GM13976 (cell line): ENCODE measurements at places on chromosomes 2 and 18.

- no peak for DNase-seq
Observed at GRCh38 chr2:215707608-215708007, 271.7 kb upstream of the FN1 start.

GRCh38 chr18:74788657-74789056, 191.0 kb downstream of the ZNF407 start:
- DNase-seq: no peak

DNA sequence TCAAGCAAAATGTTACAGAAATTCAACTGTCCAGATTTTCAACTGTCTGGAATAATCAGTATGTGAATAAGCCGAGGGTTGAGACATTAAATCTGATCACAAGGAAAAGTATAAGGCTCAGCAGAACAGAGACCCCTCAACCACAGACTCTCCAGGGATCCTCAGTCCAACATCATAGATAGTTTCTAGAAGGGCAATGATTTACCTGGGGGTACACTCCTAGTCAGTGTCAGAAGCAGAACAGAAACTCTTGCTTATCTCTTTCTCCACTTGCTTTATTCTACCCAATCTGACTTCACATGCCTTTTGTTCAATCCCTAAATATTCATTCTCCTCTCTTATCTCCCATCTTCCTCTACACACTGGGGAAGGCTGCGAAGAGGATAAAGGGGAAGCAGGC, 36.4 kb downstream of the ICOS start:
- no peak for DNase-seq

DNA sequence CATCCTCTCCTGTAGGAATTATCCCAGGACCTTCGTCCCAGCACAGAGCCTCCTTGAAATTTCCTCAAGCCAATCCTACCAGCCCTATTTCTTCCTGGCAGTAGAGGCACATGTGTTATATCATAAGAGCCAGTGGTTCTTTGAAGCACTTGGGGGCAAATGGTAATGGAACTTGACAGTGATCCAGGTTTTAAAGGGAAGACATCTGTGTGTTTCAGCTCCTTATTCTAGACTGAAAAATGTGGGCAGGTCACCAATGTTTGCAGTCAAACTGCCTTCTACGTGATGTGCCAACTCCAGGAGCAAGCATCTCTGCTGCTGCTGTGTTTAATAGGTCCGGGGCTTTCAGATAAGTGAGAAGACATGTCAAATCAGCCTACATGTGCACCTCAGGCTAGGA, 157.1 kb downstream of the GALNT14 start:
- DNase-seq: no peak

GRCh38 chr2:25606892-25607291, 66.5 kb downstream of the DTNB start:
- DNase-seq: no peak
